ENCODE measurements at places on chromosomes 7 and 10.

DNA sequence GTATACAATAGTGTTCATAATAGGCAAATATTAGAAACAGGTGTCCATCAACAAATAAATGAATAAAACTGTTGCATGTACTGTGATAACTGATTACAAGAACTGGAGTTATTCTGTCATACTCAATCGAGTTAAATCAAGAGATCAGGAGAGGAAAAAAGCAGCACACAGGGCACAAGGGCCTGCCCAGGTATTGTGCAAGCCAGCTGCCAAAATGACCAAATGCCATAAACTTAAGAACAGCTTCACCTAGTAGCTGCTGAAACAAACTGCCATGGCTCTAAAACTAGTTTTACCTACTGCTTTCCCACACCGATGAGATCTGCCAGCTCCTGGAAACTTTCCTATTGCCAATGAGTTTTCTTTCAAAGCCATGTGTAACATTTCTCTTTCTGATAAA lies 12.2 kb downstream of the GSAP start:
- H3K36me3 ChIP-seq: no peaks in the 10 kb centered on the region
- peak overlapping the region; percentile 3 for H3K27ac ChIP-seq
- H3K4me3 ChIP-seq: no peak overlapping the region
- no peaks in the 10 kb centered on the region for H3K27me3 ChIP-seq
- peak; percentile 78 for DNase-seq

- H3K4me1 ChIP-seq: peaks cover 24% of the 10 kb centered on the region
- H3K27me3 ChIP-seq: no peaks in the 10 kb centered on the region
- H3K36me3 ChIP-seq: no peaks in the 10 kb centered on the region
- no peak overlapping the region for H3K27ac ChIP-seq
- no peak for DNase-seq
Observed at GRCh38 chr10:30502266-30503060, 68.5 kb downstream of the MAP3K8 start.

- H3K27me3 ChIP-seq: no peaks in the 10 kb centered on the region
- H3K4me1 ChIP-seq: peaks cover 4% of the 10 kb centered on the region
Observed at GRCh38 chr7:16345979-16346958, 75.1 kb downstream of the CRPPA start.

GRCh38 chr10:119316002-119316358 lies 108.6 kb downstream of the GRK5 start:
- H3K4me3 ChIP-seq: no peak overlapping the region
- no peak for DNase-seq
- peak overlapping the region; percentile 10 for H3K27ac ChIP-seq
- no peaks in the 10 kb centered on the region for H3K27me3 ChIP-seq
- peaks cover 73% of the 10 kb centered on the region for H3K4me1 ChIP-seq
- no peaks in the 10 kb centered on the region for H3K36me3 ChIP-seq

- no peaks in the 10 kb centered on the region for H3K4me1 ChIP-seq
- H3K27ac ChIP-seq: no peak overlapping the region
- no peak for DNase-seq
- no peaks in the 10 kb centered on the region for H3K27me3 ChIP-seq
- H3K4me3 ChIP-seq: no peak overlapping the region
Observed at GRCh38 chr7:20828947-20829346, 42.3 kb upstream of the SP8 start.

GRCh38 chr10:122510326-122510725 lies 49.0 kb downstream of the HTRA1 start:
- no peak overlapping the region for H3K27ac ChIP-seq
- peaks cover 33% of the 10 kb centered on the region for H3K36me3 ChIP-seq
- peak; percentile 68 for DNase-seq
- no peaks in the 10 kb centered on the region for H3K27me3 ChIP-seq
- H3K4me3 ChIP-seq: no peak overlapping the region
- H3K4me1 ChIP-seq: no peaks in the 10 kb centered on the region

- H3K4me3 ChIP-seq: no peak overlapping the region
- no peak overlapping the region for H3K27ac ChIP-seq
- DNase-seq: no peak
- no peaks in the 10 kb centered on the region for H3K36me3 ChIP-seq
Observed at GRCh38 chr10:101749047-101750016, 26.6 kb downstream of the FGF8 start.

DNA sequence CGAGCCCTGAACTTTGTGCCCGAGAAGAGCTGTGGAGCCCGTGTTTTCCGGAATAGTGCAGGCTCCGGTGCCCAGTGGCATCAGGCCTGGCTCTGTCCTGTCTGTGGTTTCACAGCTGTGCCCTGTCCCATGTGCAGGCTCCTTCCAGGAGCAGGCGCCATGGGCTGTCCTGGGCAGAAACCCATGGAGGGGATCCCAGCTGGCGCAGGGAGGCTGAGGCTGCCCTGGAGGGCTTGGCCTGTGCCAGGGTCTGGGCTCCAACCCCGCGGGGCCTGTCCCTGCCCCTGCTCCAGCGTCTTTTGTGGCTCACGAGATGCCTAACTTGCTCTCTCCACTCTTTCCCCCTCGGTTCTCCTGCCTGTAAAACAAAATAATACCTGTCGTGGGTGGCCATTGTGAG lies 23.3 kb upstream of the CRHR2 start:
- H3K4me3 ChIP-seq: no peak overlapping the region
- no peak overlapping the region for H3K27ac ChIP-seq
- peak; percentile 63 for DNase-seq
- no peaks in the 10 kb centered on the region for H3K27me3 ChIP-seq

- H3K27me3 ChIP-seq: no peaks in the 10 kb centered on the region
- no peak overlapping the region for H3K27ac ChIP-seq
- H3K4me1 ChIP-seq: no peaks in the 10 kb centered on the region
- H3K36me3 ChIP-seq: no peaks in the 10 kb centered on the region
- H3K4me3 ChIP-seq: no peak overlapping the region
- DNase-seq: no peak
Observed at GRCh38 chr7:64541438-64542359, 21.2 kb downstream of the ZNF680 start.

GRCh38 chr10:15601819-15602218 lies 117.9 kb downstream of the ITGA8 start:
- no peaks in the 10 kb centered on the region for H3K27me3 ChIP-seq
- no peak overlapping the region for H3K27ac ChIP-seq
- H3K4me1 ChIP-seq: no peaks in the 10 kb centered on the region
- no peaks in the 10 kb centered on the region for H3K36me3 ChIP-seq
- H3K4me3 ChIP-seq: no peak overlapping the region
- DNase-seq: no peak

DNA sequence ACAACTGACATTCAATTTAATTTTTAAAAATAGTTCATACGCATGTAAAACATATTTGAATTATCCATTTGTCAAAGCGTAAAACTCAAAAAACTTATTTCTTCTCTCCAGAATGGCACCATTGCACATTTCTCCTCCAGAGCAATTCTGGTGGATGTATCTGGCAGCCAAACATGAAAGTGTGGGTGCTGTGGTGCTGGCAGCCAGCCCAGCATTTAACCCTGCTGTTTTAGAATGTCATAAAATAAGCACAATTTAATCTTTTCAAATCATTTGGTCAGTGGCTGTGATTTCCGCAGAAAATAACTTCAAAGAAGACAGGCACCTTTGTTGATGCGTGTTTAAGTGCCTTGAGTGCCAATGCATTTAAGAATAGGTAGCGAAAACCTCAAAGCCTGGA lies 302.7 kb upstream of the MEOX2 start:
- H3K4me1 ChIP-seq: no peaks in the 10 kb centered on the region
- no peaks in the 10 kb centered on the region for H3K27me3 ChIP-seq
- DNase-seq: no peak

- H3K27me3 ChIP-seq: no peaks in the 10 kb centered on the region
- no peaks in the 10 kb centered on the region for H3K4me1 ChIP-seq
- DNase-seq: no peak
Observed at GRCh38 chr10:27771231-27771630, 25.6 kb upstream of the MKX start.

- no peak overlapping the region for H3K27ac ChIP-seq
- no peaks in the 10 kb centered on the region for H3K36me3 ChIP-seq
- DNase-seq: no peak
- no peaks in the 10 kb centered on the region for H3K27me3 ChIP-seq
- H3K4me3 ChIP-seq: no peak overlapping the region
Observed at GRCh38 chr7:81367326-81367931, 402.4 kb downstream of the HGF start.

DNA sequence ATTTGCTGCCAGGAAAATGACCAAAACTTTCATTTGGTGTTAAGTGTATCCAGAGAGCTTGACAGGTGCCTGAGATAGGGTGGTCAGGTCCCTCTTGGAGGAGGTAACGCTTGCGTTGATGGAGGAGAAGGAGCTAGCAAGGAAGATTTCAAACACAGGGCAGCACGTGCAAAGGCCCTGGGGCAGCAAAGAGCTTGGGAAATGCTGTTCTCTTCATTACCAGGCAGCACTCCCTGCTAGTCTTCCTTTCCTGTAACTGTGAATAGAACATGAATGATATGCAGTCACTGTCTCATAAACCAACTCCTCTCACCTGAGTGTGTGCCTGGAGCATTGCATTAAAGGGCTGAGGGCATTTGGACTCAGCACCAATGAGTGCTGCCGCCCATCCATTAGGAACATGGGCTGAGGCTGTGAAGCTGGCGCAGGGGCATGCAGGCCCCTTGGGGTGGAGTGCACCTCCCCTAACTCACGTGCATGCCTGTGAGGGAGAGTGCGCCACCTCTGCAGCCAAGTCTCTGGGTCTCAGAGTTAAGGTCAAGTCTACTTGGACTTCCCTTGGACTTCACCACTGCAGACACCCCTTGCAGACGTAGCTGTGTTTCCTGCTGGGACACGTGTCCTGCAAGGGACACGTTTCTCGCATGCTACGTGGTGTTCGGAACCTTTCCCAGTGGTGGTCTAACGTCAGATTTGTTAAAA lies 136.8 kb downstream of the PAXIP1 start:
- H3K4me3 ChIP-seq: no peak overlapping the region
- H3K27me3 ChIP-seq: no peaks in the 10 kb centered on the region
- DNase-seq: no peak
- H3K36me3 ChIP-seq: no peaks in the 10 kb centered on the region
- no peak overlapping the region for H3K27ac ChIP-seq

- H3K27me3 ChIP-seq: no peaks in the 10 kb centered on the region
- H3K36me3 ChIP-seq: peaks cover 35% of the 10 kb centered on the region
- peaks cover 6% of the 10 kb centered on the region for H3K4me1 ChIP-seq
- peak; percentile 50 for DNase-seq
- no peak overlapping the region for H3K4me3 ChIP-seq
Observed at GRCh38 chr7:137879357-137880158, 32.8 kb upstream of the DGKI start.

DNA sequence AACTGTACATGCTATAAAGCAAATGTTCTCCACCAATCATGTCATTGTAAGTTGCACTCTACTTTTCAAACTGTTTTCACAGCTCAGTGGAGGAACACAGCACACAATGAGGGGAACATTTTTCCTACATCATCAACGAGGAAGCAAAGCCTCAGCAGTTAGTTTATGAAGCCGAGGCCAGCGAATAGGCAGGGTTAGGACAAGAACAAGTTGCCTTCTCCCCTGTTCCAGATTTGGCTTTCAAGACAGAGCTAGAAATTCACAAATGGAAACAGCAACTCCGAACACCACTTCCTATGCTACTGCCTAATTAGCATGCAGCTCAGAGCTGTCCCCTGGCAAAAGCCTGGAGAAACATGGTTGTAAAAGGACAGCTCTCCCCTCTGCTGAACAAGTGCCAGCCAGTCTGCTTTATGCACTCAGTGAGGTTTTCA lies 19.8 kb downstream of the ITGB8 start:
- H3K4me1 ChIP-seq: no peaks in the 10 kb centered on the region
- no peak overlapping the region for H3K4me3 ChIP-seq
- DNase-seq: no peak
- no peaks in the 10 kb centered on the region for H3K27me3 ChIP-seq

- no peaks in the 10 kb centered on the region for H3K36me3 ChIP-seq
- H3K4me3 ChIP-seq: peak overlapping the region; percentile 76
- peaks cover 16% of the 10 kb centered on the region for H3K4me1 ChIP-seq
- peak overlapping the region; percentile 95 for H3K27ac ChIP-seq
- no peak for DNase-seq
- no peaks in the 10 kb centered on the region for H3K27me3 ChIP-seq
Observed at GRCh38 chr10:102744374-102745051, 765 bp downstream of the WBP1L start.

GRCh38 chr10:69409968-69410367 lies 6.8 kb downstream of the TACR2 start:
- H3K36me3 ChIP-seq: no peaks in the 10 kb centered on the region
- peak; percentile 65 for DNase-seq
- H3K27me3 ChIP-seq: no peaks in the 10 kb centered on the region
- peaks cover 41% of the 10 kb centered on the region for H3K4me1 ChIP-seq
- peak overlapping the region; percentile 12 for H3K27ac ChIP-seq

DNA sequence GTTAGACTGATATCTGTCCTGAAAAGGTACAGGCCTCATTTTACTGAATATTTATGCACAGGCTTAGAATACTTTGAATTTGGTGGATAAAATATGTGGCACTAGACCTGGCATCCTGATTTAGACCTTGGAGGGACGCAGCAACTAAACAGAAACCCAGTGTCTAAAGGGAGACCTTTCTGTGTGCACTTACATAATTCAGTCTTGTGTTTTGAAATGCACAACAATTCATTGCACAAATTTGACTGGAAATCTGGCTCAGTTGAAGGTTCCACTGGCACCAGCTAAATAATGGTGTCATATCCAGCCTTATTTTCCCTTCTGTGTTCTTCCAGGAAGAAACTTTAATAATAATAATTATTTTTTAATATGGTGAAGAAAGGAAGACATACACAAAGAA lies 142.1 kb downstream of the SND1 start:
- DNase-seq: no peak
- no peaks in the 10 kb centered on the region for H3K36me3 ChIP-seq
- no peak overlapping the region for H3K27ac ChIP-seq
- no peak overlapping the region for H3K4me3 ChIP-seq
- H3K4me1 ChIP-seq: peaks cover 16% of the 10 kb centered on the region
- H3K27me3 ChIP-seq: no peaks in the 10 kb centered on the region

- H3K36me3 ChIP-seq: peaks cover 18% of the 10 kb centered on the region
- H3K4me1 ChIP-seq: no peaks in the 10 kb centered on the region
- no peak overlapping the region for H3K27ac ChIP-seq
- H3K27me3 ChIP-seq: no peaks in the 10 kb centered on the region
- H3K4me3 ChIP-seq: no peak overlapping the region
- DNase-seq: no peak
Observed at GRCh38 chr7:128309976-128310375, 33.7 kb downstream of the RBM28 start.

GRCh38 chr10:28520346-28520745 lies 12.6 kb upstream of the WAC start:
- DNase-seq: no peak
- H3K4me3 ChIP-seq: no peak overlapping the region
- no peaks in the 10 kb centered on the region for H3K27me3 ChIP-seq
- H3K27ac ChIP-seq: no peak overlapping the region
- H3K36me3 ChIP-seq: peaks cover 8% of the 10 kb centered on the region

- no peaks in the 10 kb centered on the region for H3K27me3 ChIP-seq
- no peak for DNase-seq
- H3K4me3 ChIP-seq: no peak overlapping the region
- no peak overlapping the region for H3K27ac ChIP-seq
- no peaks in the 10 kb centered on the region for H3K4me1 ChIP-seq
Observed at GRCh38 chr7:14020339-14020900, 31.0 kb upstream of the ETV1 start.

Measured in upper lobe of left lung (tissue), 6 donors.